ENCODE measurements at places on chromosomes 4 and X.

- DNase-seq = no peak
Measured at GRCh38 chr4:157888281-157888680, 284.5 kb downstream of the GASK1B start.

DNA sequence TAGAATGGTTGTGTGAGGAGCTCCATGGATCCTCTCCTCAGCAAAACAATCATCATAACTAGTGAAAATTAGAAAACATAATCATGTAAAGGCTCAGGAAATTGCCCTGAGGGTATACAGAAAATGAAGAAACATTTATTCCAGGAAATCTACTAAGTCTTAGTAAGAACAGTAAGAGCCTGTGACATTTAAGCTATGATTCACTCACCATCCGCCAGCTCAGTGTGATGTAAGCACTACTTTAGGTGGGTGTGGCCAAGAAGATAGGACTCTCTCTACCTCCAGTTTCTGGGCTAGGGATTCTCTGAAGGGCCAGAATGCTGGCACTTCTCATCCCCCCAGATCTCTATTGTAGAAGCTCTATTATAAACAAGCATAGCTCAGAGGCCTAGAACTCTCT is 147.5 kb downstream of the DLG3 start:
- DNase-seq = peak; percentile 0

DNA sequence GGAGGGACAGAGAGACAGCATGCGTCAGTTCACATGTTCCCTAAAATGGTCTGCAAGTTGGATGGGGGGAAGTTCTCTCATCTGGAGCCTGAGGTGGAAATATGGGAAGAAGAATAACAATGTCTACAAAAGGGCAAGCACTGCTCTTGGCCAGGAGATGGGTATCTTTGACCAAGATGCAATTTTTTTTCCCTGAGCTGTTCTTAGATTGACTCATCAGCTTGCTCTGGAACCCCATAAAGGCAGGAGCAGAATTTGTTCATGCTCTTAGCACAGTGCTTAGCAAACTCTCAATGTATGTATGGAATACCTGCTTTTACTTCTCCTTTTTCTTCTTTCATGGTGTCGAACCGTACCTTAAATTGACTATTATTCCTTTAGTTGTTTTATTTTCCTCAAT is 90.5 kb upstream of the ZNF827 start:
- DNase-seq = no peak

DNA sequence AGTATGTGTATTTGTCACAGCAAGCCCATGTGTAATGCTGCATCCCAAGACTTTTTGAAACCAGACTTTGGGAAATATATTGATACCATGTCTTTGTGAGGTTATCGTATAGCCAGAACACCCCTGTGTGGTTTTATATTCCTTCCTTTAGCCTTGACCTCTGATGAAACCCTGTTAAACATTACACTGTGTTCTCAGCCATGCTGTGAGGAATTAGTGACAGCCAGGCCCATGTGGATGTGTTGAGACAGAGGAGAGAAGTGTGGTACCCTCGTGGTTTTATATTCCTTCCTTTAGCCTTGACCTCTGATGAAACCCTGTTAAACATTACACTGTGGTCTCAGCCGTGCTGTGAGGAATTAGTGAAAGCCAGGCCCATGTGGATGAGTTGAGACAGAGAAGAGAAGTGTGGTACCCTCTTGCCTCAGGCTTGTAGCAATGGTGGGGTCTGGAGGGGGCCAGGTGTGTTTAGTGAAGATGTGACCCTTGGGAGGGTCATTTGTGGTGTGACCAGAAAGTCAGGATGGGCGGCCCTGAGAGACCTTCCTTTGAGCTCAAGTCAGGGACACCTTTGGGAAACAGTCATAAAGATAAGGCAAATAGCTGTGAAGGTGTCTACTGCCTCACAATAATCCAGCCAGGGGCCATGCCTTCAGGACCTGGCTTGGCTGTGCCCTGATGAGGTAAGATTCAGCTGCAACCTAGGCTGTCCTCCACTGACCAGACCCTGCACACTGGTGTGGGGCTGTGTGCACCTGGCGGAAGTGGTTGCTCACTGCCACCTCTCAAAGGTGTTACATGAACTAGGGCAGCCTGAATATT is 110.0 kb downstream of the IRF2 start:
- no peak for DNase-seq
